ENCODE measurements at places on chromosomes 7 and 10.

GRCh38 chr10:91335147-91335546 lies 75.0 kb upstream of the HECTD2 start:
- DNase-seq = no peak

- DNase-seq = no peak
Observed at GRCh38 chr7:95886501-95887090, 114.2 kb downstream of the DYNC1I1 start.

GRCh38 chr7:44167920-44168319 lies 21.3 kb downstream of the GCK start:
- DNase-seq = no peak

- DNase-seq = no peak
Observed at GRCh38 chr10:12252882-12253546, 57.0 kb downstream of the CDC123 start.

All from stimulated activated CD4-positive, alpha-beta T cell treated with anti-CD3 and anti-CD28 coated beads, Interleukin-1b, Interleukin-23, amount 100 ng/mL, for 1 hour (primary cell).